ENCODE measurements at places on chromosomes 3 and 15.
A peak's percentile ranks its signal among the peaks of the same experiment; 100 is the strongest.

GRCh38 chr3:89145995-89146394 is 38.6 kb downstream of the EPHA3 start:
- no peak for DNase-seq

GRCh38 chr3:184284696-184285095 is 8.9 kb downstream of the ECE2 start:
- DNase-seq: no peak

DNA sequence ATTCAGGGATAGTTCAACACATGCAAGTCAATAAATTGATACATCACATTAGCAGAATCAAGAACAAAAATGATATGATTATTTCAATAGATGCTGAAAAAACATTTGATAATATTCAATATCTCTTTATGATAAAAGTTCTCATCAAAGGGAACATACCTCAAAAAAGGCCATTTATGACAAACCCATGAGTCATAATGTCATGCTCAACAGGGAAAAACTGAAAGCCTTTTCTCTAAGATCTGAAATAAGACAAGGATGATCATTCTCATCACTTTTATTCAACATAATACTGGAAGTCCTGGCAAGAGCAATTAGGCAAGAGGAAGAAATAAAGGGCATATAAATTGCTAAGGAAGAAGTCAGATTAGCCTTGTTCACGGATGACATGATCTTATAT is 54.1 kb upstream of the TMEM158 start:
- DNase-seq: no peak

DNA sequence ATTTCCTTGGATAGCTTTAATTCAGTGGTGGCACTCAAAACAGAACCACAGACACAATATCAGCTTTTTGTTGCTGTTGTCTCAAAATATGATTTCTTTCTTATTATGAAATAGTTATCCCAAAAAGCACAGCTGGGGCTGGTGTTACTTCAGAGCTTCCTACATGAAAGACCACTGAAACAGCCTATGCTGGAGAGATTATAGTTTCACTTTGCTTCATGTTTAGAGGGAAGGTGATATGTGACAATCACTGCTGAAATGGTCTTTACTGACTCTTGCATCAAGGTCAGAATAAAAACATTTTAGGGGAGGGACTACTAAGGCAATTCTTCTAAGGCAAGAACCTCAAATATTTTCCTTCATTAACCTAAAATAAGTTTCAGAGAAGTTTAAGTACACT is 190.7 kb downstream of the TNIK start:
- DNase-seq: no peak

GRCh38 chr3:125051715-125052581 is 3.8 kb downstream of the HEG1 start:
- DNase-seq: peak; percentile 47

GRCh38 chr3:123328851-123329635 is 119.8 kb downstream of the ADCY5 start:
- peak; percentile 52 for DNase-seq

DNA sequence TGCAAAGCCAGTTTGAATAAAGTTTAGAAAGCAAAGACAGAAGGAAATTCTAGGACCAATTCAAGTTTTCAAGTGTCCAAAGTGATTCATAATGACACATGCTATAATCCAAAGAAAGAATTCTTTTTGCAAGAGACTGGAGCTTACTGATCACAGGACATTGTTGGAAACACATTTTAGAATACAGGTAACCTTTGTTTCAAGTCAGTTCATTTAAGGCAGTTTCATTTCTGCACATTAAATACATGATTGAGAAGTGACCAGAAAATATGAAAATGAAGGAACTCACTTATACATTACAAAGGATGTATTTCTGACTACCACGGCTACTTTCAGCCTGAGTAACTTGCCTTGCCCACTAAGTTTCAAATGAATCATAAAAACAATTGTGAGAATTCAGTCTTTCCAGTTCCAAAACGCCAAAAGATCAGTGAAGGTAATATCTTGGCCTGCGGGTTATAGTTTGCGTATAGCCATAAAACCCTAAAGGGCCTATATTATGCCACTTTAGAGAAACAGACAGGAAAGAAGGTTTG is 48.7 kb downstream of the PRICKLE2 start:
- DNase-seq: no peak

GRCh38 chr3:8317661-8318649 is 183.7 kb upstream of the LMCD1 start:
- DNase-seq: no peak

DNA sequence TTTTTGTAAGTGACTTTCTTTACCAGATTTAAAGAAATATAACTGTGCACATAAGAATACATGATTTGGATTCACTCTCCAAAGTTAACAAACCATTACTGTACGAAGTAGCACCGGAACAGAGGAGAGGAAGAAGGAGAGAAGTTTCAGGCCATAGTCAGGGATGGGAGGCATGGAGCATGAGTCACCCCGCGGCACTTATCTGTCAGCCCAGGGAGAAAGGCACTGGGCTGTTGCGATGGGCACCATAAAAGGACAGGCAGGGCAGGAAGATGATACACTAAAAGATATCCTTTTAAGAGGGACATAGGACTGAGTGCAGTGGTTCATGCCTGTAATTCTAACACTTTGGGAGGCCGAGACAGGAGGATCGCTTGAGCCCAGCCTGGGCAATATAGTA is 37.0 kb downstream of the TTC23 start:
- DNase-seq: no peak

GRCh38 chr15:93244696-93245660 is 156.0 kb upstream of the RGMA start:
- DNase-seq: no peak

GRCh38 chr3:87873136-87873535 is 185.7 kb downstream of the CGGBP1 start:
- no peak for DNase-seq

- no peak for DNase-seq
These were observed 300.2 kb upstream of the GPR149 start for GRCh38 chr3:154730186-154730585.

GRCh38 chr15:68939501-68939900 is 9.2 kb downstream of the SPESP1 start:
- no peak for DNase-seq

- DNase-seq: no peak
These were observed 130.6 kb upstream of the SEMA6D start for GRCh38 chr15:47586653-47587224.

GRCh38 chr3:128455786-128456748 is 10.6 kb downstream of the DNAJB8 start:
- no peak for DNase-seq

DNA sequence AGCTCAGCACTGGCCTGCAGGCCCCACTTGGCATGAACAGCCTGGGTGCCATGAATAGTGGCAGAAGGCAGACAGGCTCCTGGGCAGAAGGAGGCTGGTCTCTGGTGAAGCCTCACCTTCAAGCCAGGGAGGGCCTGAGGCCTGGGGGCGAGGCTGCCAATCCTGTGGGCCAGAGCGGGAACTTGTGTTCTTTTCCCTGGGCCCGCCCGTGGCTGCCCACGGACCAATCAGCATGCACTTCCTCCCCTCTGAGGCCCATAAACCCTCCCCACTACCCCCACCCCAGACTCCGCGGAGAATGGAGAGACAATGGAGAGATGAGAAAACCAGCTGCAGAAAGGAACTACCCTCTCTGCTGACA is 283.8 kb upstream of the ROBO1 start:
- DNase-seq: no peak

DNA sequence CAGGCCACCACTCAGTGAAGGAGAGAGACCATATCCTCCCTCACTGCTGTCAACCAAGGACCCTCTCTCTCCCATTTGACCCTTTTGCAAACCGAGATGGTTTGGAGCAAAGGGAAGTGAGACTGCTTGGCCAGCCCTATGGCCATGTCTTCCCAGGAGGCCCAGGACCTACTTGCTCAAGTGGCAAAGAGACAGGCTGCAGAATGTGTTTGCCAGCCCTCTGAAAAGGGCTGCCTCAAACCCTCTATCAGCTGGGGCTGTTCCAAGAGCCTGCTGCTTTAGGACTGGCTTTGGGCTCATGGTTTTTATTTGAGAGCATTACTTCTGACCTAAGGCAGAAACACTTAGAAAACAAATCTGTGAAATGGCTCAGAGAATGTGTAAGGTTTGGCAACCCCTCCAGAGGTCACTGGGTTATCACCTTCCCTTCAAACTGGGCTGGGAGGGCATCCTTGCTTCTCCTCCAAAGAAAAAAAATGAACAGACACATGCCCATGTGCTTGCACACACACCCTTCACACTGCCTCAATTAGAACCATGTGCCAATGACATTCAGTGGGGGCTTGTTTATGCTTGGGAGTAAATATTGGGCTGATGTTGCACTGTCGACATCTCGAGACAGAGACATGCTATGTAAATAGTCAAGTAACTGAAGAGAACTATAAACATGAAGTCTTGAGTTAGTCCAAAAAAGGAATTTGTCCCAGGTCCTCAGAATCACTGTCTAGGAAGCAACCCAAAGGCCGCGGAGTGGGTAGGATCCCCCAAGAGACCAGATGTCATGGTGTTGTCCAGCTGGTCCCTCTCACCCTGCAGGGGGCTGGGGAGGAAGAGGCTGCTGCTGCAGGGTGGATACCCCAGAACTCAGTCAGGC is 49.8 kb upstream of the CTDSPL start:
- DNase-seq: no peak

DNA sequence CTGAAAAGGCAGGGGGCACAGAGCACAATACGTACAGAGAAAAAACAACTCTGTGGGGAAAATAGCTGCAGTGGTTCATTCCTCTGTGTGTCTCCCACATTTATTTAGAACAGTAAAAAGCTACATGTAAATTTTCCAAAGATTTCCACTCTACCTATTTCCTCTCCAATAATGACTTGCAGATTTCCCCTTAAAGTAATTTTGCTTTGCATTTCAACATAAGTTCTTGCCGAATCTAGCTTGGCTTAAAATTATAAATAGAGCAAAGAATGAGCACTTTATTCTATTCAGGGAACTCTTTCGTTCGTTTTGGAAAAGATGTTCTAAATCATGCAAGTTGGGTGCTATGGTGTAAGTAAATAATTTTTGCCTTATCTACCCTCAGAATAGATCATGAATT is 58.2 kb upstream of the NR2E3 start:
- no peak for DNase-seq

GRCh38 chr3:128794067-128794768 is 68.2 kb downstream of the RAB7A start:
- DNase-seq: no peak

- no peak for DNase-seq
These were observed 154.3 kb downstream of the GOLIM4 start for GRCh38 chr3:167941234-167941995.

DNA sequence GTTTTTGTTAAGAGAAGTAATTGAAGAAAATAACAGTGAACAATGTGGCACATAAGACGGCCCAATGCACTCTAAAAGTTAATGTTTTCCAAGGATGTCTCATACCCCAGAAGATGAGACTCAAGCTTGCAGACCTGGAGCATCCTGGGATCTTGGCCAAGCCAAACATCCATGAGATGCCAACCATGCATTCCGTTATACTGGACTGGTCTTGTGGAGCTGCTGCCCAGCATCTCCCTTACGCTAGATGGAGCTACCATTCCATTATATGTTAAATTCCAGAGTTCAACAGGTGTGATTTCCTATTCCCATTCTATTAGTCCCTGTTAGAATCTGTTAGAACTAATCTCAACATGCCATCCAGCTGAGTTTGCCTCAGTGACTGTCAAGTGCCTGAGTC is 181.8 kb downstream of the PDCD6IP start:
- no peak for DNase-seq

GRCh38 chr15:78737187-78737820 is 74.0 kb downstream of the ADAMTS7 start:
- DNase-seq: no peak

GRCh38 chr3:116135457-116136085 is 309.7 kb downstream of the LSAMP start:
- no peak for DNase-seq

GRCh38 chr3:161475206-161475605 is 21.4 kb upstream of the OTOL1 start:
- DNase-seq: no peak

GRCh38 chr15:69480932-69481331 is 28.3 kb downstream of the RPLP1 start:
- DNase-seq: no peak

GRCh38 chr15:86036243-86036642 is 43.4 kb upstream of the AGBL1 start:
- DNase-seq: no peak

- DNase-seq: no peak
These were observed 235.4 kb downstream of the XXYLT1 start for GRCh38 chr3:195035345-195036202.

- no peak for DNase-seq
These were observed 111.7 kb upstream of the OSTN start for GRCh38 chr3:191087391-191087790.

DNA sequence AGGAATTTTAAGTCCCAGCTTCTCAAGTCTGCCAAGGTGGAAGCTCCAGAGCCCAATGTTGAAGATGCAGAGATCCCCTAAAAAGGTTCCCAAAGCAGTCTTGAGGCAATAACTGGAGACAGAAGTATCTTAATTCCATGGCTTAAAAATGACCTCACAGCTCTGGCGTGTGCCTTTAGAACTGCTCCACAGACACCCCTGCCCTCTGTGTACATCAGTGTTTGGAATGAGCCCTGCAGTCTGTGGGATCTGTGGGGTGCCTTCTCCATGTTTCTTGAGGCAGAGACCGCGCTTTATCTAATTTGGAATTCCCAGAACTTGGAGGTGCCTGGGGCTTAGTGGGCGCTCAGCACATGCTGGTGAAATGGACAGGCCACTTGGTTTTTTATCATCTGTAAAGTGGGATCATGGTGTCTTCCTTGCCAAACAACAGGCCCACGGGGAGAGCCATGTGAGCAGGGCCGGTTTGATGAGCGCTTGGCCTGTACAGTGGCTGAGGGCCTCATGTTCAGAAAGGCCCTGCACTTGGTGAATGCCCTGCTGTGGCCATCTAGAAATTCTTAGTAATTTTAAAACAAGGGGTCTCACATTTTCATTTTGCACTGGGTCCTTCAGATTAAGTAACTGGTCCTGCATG is 7.1 kb downstream of the ITGA11 start:
- no peak for DNase-seq

DNA sequence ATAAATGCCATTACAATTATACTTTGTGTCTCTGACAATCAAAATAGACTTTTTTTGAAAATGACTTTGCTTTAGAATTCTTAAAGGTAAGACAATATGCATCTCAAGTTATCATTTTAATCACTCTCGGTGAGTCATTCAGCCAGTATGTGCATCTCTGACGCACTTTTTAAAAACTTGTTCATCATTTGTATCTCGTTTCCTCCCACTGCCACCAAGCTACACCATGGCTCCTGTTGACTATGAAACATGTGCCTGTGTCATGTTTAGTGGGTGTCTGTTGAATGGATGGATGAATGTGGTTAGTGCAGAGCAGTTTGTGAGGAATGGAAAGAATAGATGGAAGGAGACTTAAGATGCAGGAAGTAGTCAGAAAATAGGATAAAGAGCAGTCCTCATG is 68.6 kb downstream of the ARPP21 start:
- DNase-seq: no peak

All from stimulated activated CD8-positive, alpha-beta memory T cell treated with anti-CD3 and anti-CD28 coated beads, Interleukin-2, amount 100 ng/mL, for 1 hour (primary cell).